T-cell (primary cell): ENCODE measurements at places on chromosomes 12 and 14.

DNA sequence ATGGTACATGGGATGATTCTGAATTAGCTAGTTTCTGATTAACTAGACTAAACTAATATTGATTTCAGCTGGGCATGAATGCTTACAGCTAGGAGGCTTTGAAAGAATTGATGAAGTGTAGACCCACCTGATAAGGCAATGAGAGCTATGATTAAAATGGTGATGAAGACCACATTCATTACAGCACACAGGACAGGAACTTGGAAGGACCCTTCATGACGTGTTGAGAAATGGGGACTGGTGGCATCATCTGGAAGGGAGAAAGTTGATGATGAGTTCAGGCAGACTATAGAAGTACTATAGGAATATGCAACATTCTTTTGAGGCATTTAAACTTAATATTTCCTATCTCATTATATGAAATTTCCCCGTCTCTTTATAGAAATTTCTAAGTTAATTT lies 4.5 kb downstream of the CD69 start:
- DNase-seq, result no peak

DNA sequence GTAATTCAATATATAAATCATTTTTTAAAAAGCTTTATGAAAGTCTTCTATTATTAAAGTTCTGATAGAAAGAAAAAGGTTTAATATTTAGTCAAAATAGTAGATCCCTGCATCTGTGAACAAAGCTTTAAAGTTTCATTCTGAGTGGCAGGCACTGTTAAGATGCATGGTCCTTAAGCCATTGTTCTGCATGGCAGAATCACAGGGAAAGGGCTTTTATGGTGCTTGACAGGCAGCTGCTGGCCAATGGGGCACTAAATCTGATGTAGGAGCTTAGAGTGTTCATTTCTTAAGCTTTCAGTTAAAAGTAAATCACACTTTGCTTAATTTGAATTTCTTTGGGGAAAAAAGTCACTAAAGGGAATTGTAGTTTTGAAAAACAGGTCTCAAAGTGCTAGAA lies 148.2 kb downstream of the PLEKHA5 start:
- no peak for DNase-seq

DNA sequence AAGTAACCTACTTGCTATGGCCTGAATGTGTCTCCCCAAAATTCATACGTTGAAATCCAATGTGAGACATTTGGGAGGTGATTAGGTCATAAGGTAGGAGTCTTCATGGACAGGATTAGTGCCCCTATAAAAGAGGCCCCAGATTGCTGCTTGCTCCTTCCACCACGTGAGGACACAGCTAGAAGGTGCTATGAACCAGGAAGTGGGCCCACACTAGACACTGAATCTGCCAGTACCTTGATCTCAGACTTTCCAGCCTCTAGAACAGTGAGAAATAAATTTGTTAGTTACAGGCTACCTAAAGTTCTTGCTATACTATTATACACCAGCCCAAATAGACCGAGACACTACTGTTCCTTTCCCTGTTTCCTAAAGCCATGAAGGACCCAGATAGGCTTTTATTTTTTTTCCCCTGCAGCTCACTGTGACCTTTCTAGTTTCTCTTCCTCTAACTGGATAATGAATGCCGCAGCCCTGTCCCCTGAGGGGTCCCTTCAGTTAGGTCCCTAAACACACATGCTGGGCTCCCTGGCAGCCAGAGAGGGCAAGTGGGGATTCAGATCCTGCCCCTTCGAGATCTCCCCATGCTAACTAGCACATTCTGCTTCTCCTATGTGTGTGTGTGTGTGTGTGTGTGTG lies 19.3 kb downstream of the SLC25A3 start:
- DNase-seq, result no peak

GRCh38 chr14:62674563-62675237 lies 370.6 kb downstream of the KCNH5 start:
- no peak for DNase-seq

DNA sequence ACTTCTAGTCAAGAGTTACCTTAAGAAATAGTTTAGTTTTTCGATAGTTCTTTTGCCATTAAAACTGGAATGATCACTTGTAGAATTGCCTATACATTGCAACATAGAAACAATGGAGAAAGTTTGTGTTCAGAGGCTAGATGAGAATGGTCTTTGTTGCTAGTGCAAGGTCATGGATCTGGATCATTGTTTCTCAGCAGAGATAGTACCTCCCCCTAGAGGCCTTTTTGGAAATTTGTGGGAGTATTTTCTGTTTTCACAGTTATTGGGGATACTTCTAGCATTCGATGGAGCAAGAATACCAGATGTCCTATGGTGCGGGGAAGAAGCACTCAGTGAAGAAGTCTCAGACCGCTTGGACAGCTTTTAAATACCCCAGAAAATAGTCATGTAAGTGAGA lies 138.8 kb upstream of the HMGA2 start:
- no peak for DNase-seq
